ENCODE measurements at places on chromosomes 7 and 10.

- DNase-seq, result no peak
Observed at GRCh38 chr7:74343281-74344131, 54.3 kb downstream of the CLIP2 start.

- no peak for DNase-seq
Observed at GRCh38 chr7:55432506-55432905, 67.4 kb downstream of the LANCL2 start.

- DNase-seq, result no peak
Observed at GRCh38 chr7:95843286-95843685, 70.9 kb downstream of the DYNC1I1 start.

- no peak for DNase-seq
Observed at GRCh38 chr7:17044861-17045260, 163.1 kb upstream of the AGR3 start.

- DNase-seq, result no peak
Observed at GRCh38 chr10:132535065-132535651, 2.4 kb upstream of the INPP5A start.

DNA sequence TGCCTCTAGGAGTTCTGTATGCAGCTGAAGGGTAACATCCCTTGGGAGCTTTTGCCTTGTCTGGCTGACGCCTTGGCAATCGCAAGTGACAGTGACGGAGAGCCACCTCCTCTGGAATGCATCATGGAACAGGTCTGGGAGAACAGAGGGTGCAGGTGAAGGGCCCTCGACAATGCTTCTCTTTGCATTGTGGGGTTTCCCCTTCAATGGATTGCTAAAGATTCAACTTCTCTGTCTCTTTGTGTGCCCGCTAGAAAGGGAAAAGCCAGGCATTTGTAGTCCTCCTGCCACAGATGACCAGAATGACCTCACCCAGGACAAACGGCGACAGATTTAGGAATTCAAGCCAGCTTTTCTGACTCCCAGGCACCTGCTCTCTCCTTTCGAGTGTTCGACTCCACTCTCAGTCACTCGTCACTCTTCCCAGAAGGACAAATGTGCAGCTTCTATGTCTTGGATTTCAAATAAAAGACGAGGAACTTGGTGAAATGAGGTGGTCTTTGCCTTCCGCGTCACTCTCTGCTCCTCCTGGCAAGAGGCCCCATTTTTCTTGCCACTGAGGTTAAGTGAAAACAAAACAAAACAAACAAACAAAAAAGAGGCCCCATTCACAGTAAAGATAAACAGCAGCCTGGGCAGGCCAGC, 26.1 kb downstream of the IL2RA start:
- DNase-seq, result no peak

- DNase-seq, result no peak
Observed at GRCh38 chr10:44948642-44949041, 11.0 kb upstream of the RASSF4 start.

- DNase-seq, result no peak
Observed at GRCh38 chr7:47317487-47317886, 264.4 kb downstream of the TNS3 start.

GRCh38 chr7:39360766-39361165, 205.4 kb upstream of the YAE1 start:
- DNase-seq, result no peak

GRCh38 chr7:1223196-1223981, 9.3 kb upstream of the UNCX start:
- no peak for DNase-seq

GRCh38 chr10:5448333-5449001, 36.1 kb downstream of the NET1 start:
- no peak for DNase-seq

- no peak for DNase-seq
Observed at GRCh38 chr7:74627661-74628411, 29.7 kb upstream of the GTF2I start.

DNA sequence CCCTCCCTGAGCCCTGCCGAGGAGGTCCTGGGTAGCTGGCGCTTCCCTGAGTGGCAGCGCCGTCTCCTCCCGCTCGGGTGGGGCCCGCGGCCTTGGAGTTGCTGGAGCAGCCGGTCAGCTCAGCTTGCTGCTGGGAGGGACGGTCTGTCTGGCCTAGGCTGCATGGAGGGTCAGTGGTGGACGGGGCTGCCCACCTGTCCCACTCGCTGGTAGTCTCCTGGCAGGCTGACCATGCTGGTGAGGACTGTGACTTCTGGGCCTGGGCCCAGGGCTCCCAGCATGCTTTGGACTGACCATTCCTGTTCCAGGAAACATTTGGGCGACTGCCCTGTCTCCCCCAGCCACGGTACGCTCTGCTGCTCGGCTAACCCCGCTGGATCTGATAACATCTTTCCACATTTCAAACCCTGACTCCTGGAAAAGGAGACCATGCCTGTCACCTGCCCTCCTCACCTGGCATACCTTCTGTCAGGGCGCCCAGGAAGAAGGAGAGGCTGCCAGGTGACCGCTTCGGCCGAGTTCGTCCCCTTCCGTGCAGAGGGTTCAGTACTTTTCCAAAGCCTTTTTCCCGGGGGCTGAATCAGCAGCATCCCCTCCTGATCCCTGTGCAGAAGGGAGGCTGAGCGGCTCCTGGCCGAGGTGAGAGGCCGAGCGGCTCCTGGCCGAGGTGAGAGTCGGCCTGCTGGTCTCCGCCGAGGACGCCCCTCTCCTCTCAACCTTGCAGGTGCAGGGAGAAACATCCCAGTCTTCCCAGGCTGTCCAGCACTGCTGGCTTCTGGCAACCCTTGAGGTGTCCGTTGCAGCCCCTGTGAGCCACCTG, 43.4 kb downstream of the FAM20C start:
- no peak for DNase-seq

DNA sequence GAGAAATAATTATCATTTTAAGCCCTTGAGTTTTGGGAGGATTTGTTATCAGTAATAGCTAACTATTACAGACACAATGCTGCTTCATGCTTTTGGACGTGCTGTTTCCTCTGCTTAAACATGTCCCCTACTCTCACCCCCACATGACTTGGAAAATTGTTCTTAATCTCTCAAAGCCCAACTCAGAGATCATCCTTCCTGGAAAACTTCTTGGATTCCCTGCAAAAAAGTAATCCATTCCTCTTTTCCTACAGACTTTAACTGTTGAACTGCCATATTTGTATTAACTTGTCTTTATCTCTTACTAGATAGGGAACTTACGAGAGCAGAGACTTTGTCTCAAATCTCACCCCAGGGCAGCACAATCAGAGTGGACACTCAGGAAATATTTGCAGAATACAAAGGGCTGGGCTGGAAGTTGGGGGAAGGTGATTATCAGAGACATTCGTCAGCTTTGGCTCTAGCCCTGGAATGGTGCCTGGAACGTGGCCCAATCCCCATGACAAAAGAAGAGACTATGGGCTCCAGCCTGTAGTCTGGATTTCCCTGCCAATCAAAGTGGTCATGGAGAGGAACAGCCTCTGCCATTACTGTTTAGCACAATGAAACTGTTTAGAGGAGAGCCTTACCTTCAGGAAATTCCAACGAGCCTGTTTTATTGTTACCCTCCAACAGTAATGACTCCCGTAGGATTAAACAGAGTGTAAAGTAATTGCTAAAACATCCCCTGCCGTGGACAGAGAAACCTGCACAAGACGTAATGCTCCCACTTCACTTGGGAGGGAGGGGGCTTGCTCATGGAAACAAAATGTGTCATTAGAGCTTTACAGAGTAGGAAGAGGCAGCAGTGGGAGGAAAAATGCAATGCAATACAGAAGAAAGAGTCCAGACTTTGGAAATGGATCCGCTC, 140.4 kb upstream of the AUTS2 start:
- no peak for DNase-seq

- DNase-seq, result peak; percentile 37
Observed at GRCh38 chr10:69421611-69422308, 5.0 kb upstream of the TACR2 start.

DNA sequence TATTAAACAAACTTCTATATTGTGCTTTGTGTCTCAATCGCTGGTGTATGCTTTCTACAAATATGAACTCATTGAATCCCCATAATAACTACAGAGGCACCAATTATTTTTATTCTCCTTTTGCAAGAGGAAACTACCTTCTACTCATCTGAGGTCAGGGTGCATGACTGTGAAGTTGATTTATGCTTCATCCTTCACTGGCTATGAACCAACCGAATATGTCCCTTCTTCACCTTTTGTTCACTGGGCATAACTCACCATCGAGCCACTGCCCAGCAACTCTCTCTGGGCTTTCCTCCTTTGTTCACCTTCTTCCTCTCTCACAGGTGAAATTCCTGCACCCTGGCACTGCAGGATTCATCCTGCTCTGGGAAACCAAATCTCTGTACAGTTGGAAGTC, 61.3 kb upstream of the PFKP start:
- DNase-seq, result no peak

DNA sequence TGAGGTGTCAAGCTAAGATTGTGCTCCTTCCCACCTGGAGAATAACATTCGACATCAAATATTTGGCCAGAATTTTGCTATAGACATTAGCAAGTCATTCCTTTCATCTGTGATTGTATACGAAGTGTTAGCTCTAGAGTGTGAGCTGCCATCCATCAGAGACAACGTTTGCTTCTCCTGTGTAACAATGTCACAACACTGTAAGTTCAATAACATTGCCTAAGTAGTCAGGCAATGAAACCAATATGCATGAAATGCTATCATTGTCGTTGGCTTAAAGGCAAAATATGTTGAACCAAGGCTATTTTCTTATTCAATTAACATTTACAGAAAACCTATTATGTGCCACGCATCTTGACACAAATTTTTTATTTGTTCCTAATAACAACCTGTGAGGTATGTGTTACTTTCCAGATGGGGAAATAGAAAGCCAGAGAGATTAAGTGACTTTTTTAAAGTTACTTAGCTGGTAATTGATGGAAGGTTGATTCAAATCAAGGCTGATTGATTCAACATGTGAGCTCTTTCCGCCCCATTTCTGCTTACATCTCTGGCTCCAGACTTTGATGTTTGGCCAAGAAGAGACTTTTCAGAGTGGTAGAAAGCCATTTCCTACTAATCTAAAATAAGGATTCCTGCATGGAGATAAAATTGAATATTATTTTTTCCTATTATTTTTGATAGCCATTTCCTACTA, 32.0 kb downstream of the BET1 start:
- no peak for DNase-seq

- DNase-seq, result no peak
Observed at GRCh38 chr10:1708746-1709145, 28.6 kb downstream of the ADARB2 start.

- DNase-seq, result no peak
Observed at GRCh38 chr10:79066411-79067240, 2.1 kb upstream of the ZMIZ1 start.

GRCh38 chr7:54076616-54077015, 465.6 kb upstream of the VSTM2A start:
- DNase-seq, result no peak

GRCh38 chr10:112911206-112911605, 38.8 kb upstream of the TCF7L2 start:
- no peak for DNase-seq

DNA sequence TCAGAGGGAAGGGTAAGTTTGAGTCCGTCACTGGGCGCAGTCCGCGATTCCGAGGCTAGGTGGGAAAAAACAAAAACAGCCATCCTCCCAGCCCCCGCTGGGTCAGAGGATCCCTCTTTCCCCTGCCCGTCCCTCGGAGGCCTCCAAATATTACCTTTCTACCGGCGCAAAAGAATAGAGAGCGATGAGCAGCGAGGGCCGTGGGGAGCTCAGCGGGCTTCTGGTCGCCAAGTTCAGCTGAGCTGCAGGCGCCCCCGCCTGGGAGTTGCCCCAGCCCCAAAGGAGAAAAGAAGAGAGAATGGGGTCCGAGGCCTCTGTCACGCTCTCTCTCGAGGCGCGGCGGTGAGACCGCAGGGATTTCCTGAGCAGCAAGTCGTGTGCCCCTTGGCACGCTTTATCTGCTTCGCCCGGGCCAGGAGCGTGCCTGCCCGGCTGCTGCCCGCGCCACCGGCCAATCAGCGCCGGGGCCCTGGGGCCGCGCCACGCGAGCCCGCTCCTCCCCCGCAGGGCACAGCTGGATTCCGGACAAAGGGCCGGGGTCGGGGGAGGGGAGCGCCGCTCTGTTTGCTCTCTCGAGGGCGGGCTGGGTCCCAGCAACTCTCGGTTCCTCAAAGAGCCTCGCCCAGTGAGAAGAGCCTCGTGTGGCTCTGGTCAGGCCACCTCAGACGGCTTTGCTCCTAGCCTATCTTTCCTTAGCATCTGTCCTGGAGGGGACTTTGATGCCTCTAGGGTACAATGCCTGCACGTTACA, at the start of gene NEUROG3:
Gene NEUROG3 (minus strand): TSS at position 367 of the 751 bp plus-strand sequence. CDS start 379 bp downstream, outside the sequence.
- no peak for DNase-seq

GRCh38 chr10:133274751-133275683, 1.7 kb downstream of the ADAM8 start:
- DNase-seq, result no peak

DNA sequence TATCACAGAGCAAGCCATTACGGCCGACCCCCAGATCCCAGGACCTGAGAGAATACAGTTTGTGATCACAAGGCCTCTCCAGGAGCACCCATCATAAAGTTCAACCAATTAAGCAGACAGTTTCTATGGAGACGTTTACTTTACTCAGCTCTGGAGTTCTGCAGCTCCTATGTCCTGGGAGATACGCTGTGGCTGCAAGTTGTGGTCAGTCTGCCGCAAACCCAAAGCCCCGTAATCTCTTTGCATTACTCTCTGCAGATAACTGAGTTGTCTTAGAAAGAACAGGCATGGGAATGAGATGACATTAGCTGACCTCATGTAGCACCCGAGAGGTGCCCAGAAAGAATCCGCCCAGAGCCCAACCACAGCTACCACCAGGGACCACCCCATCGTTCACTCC, 305.1 kb downstream of the FGFR2 start:
- DNase-seq, result no peak

- no peak for DNase-seq
Observed at GRCh38 chr7:51213618-51214017, 103.0 kb downstream of the COBL start.

GRCh38 chr10:109405338-109405737, 518.0 kb downstream of the XPNPEP1 start:
- no peak for DNase-seq

GRCh38 chr7:46658281-46658680, 737.2 kb upstream of the IGFBP3 start:
- no peak for DNase-seq

DNA sequence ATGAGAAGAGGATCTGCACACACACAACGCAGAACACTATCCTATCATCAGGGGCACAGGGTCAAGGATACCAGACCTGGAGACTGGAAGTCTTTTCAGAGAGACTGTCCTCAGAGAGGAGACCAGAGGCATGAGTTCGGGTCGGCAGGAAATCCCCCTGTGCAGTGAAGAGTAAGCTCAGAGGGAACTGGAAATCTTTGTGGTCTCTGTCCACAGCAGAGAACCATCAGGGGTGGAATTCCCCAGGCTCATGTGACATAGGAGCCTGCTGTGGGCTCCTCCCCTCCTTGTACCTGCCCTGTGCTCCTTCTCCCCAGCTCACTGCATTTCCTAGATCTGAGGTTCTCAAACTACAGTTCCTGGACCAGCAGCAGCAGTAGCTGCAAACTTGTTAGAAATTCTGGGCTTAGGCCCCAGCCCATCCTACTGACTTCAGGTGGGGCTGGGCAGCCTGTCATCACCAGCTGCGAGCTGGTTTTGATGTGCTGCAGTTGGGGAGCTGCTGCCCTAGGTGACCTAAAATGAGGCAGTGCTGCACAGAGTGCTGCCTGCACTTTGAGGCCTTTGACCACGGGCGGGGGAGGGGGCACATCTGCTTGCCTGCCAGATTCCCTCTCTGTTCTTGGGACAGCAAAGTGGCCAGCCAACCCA, 2.4 kb downstream of the ZMIZ2 start:
- DNase-seq, result no peak

- no peak for DNase-seq
Observed at GRCh38 chr7:143346018-143346417, 16.5 kb downstream of the FAM131B start.
